ENCODE measurements at places on chromosomes 2 and 18.
A peak's percentile ranks its signal among the peaks of the same experiment; 100 is the strongest.

DNA sequence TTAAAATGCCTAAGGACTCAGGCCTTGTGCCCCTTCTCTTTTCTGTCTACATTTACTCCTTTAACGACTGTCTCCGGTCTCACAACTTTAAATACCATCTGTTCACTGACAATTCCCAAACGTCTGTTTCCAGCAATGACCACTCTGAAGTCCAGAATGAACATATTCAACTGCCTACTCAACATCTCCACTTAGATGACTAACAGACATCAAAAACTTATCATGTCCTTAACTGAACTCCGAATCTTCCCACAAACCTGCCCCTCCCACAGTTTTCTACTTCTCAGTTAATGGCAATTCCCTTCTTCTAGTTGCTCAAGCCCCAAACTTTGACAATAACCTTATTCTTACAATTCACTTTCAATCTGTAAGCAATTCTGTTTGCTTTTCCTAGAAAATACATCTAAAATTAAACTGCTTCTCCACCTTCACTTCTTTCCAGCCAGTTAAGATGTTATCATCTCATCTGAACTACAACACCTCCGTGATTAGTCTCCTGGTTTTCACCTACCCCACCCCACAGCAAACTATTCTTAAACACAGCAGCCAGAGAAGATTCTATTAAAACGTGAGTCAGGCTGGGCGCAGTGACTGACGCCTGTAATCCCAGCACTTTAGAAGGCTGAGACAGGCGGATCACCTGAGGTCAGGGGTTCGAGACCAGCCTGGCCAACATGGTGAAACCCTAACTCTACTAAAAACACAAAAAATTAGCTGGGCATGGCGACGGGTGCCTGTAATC, 2.8 kb downstream of the C1D start:
- peak; percentile 85 for DNase-seq

- no peak for DNase-seq
These were observed 391.1 kb downstream of the DCC start for GRCh38 chr18:52730972-52731619.

DNA sequence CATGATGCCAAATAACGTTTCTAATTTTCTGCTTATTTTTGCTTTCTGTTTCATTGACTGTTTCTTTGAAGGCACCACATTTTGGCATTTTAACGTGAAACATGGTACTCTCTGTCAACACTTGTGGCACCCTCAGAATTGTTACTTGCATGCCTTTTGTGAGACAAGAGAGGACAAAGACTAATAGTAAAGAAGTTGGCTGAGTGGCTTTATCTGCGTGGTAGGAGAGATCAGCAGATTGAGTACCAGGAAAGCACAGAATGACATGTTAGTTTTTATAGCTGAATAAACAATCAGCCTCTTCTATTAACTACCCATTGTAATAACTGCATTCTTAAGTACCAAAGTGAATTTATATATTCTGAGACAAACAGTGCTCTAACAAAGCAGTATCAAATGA, 8.6 kb downstream of the ZNF638 start:
- no peak for DNase-seq

GRCh38 chr2:220785178-220785577, 786.9 kb downstream of the EPHA4 start:
- no peak for DNase-seq

GRCh38 chr2:201768918-201769317, 11.8 kb downstream of the ALS2 start:
- peak; percentile 57 for DNase-seq

DNA sequence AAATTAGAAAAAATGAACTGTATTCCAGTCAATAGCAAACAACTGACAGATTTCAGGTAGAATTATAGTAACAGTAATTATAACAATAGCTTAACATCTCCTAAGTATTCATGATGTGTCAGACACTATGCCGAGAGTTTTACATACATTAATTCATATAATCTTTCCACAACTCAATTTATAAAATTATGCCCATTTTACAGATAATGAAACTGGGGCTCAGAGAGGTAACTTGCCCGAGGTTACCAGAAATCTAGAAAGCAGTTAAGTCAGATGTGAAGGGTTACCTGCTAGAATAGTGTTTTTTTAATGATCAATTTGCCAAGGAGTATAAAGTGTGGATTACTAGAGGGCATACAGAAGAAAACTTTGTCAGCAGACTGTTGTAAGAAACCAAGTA, 12.2 kb downstream of the NBAS start:
- no peak for DNase-seq

GRCh38 chr2:134335601-134336000, 81.7 kb downstream of the MGAT5 start:
- DNase-seq = no peak

DNA sequence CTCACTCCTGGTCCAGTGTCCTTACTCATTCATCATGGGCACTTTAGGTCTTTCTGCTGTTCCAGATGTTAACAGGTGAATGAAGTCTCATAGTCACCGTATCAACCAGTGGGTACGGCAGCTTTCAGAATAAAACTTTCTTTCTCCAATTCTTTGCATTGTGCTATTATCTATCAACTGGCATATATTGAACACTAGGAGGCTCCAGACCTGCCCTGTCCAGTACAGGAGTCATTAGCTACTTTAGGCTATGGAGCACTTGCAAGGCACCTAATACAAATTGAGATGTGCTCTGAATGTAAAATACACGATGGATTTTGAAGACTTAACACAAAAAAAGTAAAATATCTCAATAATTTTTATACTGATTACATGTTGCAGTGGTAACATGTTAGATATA, 43.2 kb upstream of the NEB start:
- no peak for DNase-seq

DNA sequence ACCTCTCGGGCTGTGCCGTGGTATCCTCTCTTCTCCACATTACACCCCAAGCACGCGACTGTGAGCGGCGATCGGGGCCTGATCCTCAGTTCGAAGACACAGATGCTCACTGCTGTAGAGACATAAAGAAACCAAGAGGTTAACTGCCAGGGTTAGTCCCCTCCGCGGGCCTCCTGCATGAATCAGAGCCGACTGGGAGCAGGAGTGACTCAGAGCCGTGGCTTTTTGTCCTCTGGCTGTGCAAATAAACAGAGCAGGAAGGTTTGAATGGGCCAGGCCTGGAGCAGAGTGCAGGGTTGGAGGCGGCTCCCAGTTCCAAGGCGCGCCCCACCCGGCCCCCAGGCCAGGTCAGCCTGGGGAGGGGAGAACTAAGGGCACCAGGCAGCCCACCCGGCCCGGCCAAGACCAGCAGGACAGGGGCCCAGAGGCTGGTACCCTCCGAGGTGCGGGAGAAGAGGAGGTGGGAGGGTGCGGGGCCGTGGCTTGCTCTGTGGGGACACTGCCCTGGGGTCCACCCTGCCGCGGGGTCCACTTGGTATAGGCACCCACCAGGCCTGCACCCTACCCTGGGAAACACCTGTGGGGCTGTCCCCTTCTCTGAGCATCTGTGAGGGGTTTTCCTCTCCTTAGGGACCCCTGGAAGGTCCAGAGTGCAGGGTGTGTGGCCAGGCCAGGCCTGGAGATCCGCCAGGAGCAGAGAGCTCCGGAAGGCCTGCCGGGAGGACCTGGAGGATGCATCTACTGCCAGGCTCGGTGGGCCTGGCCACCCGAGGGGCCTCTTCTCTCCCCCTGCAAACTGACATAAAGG, 16.5 kb downstream of the TWIST2 start:
- peak; percentile 99 for DNase-seq

GRCh38 chr18:75869162-75869561, 441.7 kb upstream of the SMIM21 start:
- no peak for DNase-seq

DNA sequence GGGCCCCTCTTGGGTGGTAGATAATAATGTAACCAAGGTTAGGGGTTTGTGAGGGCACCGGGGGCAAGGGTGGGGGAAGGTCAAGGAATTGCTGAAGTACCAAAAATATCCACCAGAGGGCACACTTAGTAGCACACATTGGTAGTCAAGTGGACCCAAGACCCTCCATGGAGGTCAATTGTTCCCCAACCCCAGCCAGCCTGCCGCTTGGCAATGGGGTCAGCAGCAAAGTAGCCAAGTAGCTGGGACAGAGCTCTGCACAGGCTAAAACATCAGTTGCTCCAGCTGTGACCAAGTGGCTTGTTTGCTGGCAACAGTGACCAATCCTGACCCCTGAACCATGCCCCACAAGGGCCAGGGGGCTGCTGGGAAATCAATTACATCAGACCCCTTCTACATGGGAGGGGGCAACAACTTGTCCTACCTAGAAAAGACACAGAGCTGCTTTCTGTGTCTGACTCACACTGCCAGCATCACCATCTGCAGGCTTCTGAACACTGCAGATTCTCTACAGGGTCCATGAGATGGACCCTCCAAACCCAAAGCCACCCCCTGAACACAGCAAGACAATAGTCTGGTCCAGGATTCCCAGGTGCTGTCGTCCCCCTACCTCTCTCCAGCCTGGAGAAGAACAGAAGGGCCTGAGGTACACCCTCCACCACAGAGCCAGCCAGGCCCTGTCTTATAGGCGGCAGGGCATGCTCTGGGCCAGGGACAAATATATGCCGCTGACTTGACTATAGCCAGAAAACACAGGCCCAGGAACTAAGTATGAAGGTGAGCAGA, 76.0 kb downstream of the EMX1 start:
- DNase-seq = peak; percentile 35

- DNase-seq = no peak
These were observed 974.1 kb upstream of the ACVR2A start for GRCh38 chr2:146870691-146871090.

DNA sequence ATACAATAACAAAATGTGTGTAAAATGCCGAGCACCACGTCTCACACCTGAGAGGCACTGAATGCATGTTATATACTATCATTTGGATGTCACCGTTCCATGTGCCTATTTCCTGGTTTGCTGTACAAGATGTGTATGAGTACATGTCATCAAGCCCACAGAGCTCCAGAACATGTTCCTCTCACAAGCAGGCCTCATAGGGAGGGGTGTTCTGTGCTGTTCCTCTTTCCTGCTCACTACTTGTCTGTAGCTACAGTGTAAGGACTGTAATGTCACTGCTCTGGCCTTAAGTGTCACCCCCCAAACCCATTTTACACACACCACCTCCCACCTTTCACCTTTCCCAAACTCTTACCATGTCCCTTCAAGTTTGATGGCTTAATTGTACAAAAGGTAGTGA, 1.8 kb downstream of the AFF3 start:
- DNase-seq = no peak

Data from GM23248 (cell line).